Stimulated activated CD4-positive, alpha-beta T cell treated with anti-CD3 and anti-CD28 coated beads, TNF-alpha, amount 100 ng/mL, for 48 hours (primary cell): ENCODE measurements at places on chromosomes 4 and X.

GRCh38 chr4:1511441-1512041 is 105.3 kb upstream of the NKX1-1 start:
- no peak for DNase-seq

DNA sequence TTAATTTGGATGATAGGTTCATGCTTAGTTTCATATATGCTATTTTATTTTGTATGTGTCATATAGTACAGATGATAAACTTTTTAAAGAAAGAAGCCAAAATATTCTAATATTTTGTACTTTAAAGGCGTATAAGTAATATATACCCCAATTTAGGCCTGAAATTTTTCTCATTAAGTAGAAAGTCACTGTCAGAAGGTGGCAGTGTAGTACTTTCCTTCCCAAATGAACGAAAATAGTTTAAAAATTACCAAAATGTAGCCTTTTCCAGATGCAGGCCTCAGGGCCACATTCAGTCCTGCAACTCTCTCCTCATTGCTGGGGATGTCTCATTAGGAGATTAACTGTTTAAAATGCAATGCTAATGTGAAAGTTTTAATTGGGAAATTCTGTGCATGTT is 1263.6 kb downstream of the C4orf33 start:
- no peak for DNase-seq

DNA sequence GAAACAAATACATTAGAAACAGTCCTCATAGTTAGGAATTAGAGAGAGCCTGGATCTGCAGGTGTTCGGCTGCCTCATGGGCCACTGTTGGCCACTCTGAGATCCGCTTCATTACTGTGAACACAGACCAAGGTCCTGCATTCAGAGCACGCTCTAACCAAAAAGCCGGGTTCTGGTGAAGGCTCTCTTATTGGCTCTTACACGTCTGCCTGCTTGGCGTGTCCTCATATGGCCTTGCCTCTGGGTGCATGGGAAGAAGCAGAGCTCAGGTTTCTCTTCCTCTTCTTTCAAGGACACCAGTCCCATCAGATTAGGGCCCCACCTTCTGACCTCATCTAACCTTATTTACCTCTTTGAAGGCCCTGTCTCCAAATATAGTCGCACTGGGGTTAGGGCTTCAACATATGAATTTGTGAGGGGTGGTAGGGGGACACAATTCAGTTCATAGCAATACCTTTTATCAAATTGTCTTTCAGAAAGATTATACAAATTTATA is 37.1 kb upstream of the ELF2 start:
- DNase-seq, result no peak

DNA sequence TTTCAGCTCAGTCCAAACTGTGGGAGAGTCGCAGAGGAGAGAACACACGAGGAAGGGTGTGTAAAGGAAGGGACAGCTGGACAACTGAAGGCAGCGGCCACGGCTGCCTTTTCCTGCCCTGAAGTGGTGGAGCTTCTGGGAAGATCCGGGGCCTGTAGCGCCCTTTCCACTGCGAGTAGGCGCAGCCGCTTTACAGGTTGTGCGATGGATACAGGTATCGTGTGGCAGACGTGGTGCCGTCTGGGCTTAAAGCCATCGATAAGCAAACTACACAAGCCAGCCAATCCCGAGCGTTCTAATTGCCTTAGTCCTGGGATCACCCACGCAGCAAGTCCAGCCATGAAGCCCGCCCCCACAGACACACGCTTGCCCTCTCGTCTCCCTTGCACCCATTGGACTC is 15.4 kb downstream of the NKX6-1 start:
- DNase-seq, result no peak

DNA sequence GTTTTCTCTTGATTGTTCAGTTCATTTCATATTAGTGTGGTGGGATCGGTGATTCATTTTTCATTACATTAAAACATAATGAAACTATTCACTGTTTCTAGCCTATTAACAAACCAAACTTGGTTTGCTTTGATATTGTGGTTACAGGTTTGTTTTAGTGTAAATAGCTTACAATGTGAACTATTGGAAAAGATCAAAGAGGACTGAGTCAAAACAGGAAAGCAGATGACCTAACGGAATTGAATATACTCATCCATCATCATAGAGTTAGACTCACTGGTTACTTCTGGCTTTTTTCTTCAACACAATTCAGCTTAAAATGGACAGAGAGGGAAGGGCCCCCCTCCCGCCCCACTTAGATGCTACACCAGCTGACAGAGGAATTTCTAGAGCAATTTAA is 616.2 kb upstream of the AADAT start:
- no peak for DNase-seq
